ENCODE measurements at places on chromosomes 2 and 18. TPM values are rescaled to one million over a fixed set of nuclear protein-coding genes. Genes with fewer than 3 reads are reported as not detected.

GRCh38 chr18:703213-703967, 9.0 kb downstream of the ENOSF1 start:
- H3K4me1 ChIP-seq: no peaks in the 10 kb centered on the region
- no peaks in the 10 kb centered on the region for H3K36me3 ChIP-seq
- no peak for DNase-seq
- H3K27me3 ChIP-seq: no peaks in the 10 kb centered on the region

DNA sequence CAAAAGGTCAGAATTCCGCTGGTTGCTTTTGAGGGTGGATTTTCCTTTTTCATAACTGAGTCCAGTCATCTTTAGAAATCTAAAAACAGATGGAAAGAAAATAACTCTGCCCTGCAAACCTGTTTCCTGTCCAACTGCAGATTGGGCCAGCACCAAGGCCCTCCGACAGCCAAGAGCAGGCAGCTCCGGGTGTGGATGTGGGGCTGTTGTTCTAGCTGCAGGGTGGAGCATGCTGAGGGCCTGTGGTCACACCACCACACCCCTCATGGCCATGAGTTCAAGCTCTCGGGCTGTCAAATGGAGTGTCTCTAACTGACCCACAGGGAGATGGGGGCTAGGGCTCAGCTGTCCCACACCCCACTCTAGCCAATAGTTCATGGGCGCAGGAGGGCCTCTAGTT, 69.3 kb upstream of the BZW1 start:
- H3K27ac ChIP-seq: no peak overlapping the region
- H3K36me3 ChIP-seq: no peaks in the 10 kb centered on the region
- H3K4me3 ChIP-seq: no peak overlapping the region
- H3K4me1 ChIP-seq: peaks cover 7% of the 10 kb centered on the region
- H3K27me3 ChIP-seq: no peaks in the 10 kb centered on the region

DNA sequence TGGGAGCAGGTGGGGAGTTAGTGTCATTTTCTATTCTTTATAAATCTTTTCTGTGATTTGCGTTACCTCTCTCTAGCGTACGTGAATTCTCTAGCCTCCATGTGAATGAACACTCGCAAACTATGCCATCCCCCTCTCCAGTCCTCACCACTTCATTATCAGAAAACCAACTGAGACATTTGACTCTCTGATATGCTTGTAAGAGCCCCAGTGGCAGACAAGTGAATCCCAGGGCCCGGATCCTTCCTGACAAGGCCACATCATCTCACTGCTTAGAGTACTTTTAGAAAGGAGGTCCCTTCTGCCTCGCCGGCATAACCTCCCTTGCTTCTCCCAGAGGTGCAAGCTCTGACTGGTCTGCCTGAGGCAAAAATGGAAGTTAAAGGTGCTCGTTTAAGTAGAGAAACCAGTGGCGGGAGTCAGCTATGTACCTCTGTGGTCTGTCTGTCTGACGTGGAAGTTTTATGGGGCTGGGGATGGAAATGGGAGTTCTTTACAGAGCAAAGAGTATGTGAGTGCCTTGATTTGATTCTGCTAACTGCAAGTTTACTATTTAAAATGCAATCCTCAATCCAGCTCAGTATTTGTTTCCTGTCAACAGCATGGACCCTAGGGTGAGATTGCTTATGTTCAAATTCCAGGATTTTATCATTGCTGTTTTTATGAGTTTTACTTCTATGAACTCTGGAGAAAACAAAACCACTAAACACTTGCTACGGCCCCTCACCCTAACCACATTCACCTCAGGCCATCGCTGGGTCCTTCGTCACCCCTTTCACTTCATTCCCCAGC, 114.9 kb upstream of the MSTN start:
- peaks cover 9% of the 10 kb centered on the region for H3K4me1 ChIP-seq
- no peak for DNase-seq
- no peak overlapping the region for H3K27ac ChIP-seq
- H3K4me3 ChIP-seq: no peak overlapping the region

DNA sequence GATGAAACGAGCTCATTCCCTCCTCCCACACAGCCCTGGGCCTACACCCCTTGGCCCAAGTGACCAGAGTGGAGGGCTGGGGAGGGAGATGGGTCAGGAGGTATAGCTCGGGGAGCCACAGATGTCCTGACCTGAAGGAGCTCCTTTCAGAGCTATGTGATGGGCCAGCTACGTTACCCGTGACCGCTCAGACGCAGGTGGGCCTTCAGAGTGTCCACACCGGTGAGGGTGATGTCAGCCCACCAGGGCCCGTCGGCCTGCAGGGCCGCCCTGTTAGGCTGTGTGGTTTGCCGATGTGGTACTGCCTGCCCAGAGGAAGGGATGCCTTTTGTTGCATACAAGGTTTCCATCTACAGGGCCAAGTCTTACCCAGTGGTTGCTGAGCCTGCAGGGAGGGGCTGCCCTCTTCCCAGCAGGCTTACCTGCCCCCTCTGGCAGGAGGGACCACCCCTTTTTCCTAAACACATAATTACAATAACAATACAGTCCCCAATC, 41.8 kb upstream of the FOSL2 start:
- H3K4me1 ChIP-seq: peaks cover 13% of the 10 kb centered on the region
- DNase-seq: no peak
- H3K4me3 ChIP-seq: no peak overlapping the region
- H3K27ac ChIP-seq: no peak overlapping the region

DNA sequence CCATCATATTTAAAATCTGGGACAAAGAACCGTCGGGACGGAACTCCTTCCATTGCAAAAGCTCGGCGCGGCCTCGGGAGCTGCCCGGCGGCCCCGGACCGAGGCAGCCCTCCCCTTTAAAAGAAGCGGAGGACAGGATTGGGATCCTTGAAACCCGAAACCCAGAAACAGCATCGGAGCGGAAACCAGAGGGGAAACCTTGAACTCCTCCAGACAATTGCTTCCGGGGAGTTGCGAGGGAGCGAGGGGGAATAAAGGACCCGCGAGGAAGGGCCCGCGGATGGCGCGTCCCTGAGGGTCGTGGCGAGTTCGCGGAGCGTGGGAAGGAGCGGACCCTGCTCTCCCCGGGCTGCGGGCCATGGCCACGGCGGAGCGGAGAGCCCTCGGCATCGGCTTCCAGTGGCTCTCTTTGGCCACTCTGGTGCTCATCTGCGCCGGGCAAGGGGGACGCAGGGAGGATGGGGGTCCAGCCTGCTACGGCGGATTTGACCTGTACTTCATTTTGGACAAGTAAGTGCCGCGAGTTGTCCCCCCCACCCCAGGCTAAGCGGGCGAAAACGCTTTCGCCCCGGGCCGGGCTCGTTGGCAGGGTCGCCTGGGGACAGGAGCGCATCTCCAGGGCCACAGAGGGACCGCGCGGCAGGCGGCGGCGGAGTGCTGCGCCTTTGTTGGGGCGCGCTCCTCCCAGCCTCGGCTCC, at the start of gene ANTXR1:
ANTXR1 (plus strand) TSS at position 38 of the 698 bp plus-strand sequence; CDS start at position 359, 321 bp downstream.
- DNase-seq: peak; percentile 82
- no peaks in the 10 kb centered on the region for H3K36me3 ChIP-seq
- peaks cover 15% of the 10 kb centered on the region for H3K4me1 ChIP-seq
- peaks cover 56% of the 10 kb centered on the region for H3K27me3 ChIP-seq
- H3K27ac ChIP-seq: no peak within 1 kb of the TSS

Gene RAB31
- 4.6 TPM for total RNA-seq

GRCh38 chr2:59018737-59019136, 777.6 kb upstream of the FANCL start:
- no peak overlapping the region for H3K27ac ChIP-seq
- H3K27me3 ChIP-seq: no peaks in the 10 kb centered on the region
- H3K36me3 ChIP-seq: no peaks in the 10 kb centered on the region
- no peak overlapping the region for H3K4me3 ChIP-seq
- no peak for DNase-seq

DNA sequence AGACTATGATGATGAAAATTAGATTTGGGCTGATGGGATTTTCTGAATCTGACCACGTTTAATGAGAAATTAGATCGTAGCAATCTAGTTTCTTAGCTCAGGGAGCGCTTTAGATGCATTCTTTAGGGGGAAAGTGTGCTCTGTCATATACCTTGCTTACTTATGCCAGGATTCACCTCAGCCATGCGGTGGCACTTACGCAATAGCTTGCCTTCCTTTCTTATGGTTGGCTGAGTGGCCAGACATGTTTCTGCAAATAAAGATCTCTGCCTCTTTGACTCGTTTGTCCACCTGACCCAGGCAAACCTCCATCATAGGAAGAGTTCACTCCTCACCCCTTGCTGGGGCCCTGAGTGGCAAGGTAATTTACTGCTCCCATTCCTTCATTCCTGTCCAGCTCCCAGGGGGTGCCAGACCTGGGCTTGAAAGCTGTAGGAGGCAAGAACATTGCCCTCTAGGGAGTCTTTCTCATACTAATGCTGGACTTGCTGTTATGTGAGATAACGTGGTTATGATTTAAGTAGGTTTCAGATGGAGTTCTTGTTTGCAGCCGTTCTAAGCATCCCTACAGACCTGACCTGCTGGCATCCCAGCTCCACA, 57.1 kb downstream of the FBLN7 start:
- no peak for DNase-seq
- H3K4me1 ChIP-seq: no peaks in the 10 kb centered on the region
- no peaks in the 10 kb centered on the region for H3K36me3 ChIP-seq
- no peaks in the 10 kb centered on the region for H3K27me3 ChIP-seq
- H3K4me3 ChIP-seq: no peak overlapping the region
